ENCODE measurements at places on chromosomes 12 and 14.

DNA sequence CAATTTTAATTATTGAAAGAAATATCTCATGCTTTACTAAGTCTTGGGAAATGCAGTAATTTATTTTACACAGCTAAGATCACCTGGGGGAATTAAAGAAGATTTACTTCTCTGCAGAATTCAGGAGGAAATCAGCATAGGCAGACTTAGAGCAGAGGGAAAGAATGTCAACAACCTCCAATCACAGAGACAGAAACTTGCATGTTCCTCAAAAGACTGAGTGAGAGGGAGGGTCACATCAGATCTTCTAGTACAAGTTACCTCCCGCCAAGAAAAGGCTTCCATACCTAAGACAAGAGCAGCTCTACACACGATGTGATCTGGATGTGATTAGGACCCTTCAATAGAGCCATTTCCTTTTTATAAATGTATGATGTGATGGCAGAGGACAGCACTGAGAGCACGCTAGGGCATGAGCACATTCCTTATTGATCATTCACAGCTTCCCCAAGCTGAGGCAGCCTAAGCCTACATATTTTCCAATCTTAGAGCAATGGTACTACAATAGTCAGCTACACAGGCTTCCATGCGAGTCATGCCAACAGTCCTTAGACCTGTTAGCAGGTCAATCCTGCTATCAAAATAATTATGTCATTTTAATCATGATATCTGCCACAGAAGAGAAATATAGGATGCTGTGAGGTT is 403.3 kb downstream of the ETNK1 start:
- no peak for DNase-seq

- DNase-seq: no peak
These were observed 243.2 kb downstream of the ADAMTS20 start for GRCh38 chr12:43308776-43309175.

DNA sequence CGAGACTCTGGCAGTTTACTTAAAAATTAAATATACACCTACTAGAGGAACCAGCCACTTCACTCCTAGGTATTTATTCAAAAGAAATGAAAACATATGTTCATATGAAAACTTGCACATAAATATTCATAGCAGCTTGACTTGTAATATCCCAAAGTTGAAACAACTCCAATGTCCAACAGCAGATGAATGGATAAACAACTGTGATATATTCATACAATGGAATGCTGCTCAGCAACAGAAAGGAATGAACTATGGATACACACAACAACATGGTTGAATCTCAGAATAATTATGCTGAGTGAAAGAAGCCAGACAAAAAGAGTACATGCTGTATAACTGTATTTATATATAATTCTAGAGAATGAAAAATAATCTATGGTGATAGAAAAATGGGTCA is 53.4 kb upstream of the DACT1 start:
- DNase-seq: no peak

DNA sequence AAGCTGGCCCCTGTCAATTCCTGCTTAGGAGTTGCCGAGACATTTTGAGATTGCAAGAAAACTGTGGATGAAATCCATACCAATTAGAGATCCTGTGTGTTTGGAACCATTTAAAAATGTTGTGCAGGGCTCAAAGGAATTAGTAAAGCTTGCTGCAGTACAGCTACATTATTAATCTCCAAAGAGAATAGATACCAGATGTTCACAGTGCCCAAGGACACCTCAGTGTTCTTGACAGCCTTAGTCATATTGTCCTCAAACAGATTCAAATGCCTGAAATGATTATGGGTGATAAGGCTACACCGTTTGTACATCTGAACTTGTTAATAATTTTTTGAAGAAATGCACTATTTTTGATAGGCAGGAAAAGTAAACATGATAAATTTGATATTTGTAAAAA is 164.6 kb downstream of the MSRB3 start:
- no peak for DNase-seq

GRCh38 chr12:52207106-52207505 is 15.3 kb upstream of the KRT80 start:
- DNase-seq: no peak

DNA sequence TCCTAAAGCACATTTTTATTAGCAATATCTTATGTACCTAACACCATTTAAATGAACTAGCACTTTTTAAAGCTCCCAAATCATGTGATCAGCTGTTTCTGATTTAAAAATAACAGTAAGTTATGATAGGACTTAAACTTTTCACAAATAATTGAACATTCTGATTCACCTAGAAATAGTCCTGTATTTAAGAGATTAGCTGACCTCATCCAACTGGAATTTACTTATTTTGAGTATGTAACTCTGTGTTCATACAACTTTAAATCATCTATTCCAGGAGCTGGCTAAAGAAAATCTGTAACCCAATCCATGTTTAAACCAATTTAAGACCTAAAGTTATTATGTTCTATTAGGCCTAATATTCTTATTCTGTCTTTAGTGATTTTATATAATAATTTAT is 184.3 kb downstream of the CCDC91 start:
- DNase-seq: no peak

DNA sequence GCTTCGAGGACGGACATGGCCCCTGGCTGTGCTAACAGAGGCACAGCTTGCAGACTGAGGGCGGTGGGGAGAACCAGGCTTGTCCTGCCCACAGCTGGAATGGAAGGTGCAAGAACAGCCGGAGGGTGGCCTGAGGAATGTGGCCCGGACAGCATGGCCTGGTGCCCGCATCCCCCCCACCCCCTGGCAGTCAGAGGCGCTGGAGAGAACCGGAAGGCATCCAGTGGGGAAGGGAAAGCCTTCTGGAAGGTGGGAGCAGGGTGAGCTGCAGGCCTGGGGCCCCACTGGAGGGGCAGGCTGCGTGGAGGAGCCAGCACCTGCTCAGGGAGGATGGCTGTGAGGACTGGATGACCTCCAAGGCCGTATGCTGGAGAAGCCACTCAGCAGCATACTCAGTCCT is 8.1 kb upstream of the CYP46A1 start:
- no peak for DNase-seq

GRCh38 chr12:67940780-67941243 is 48.4 kb upstream of the IFNG-AS1 start:
- no peak for DNase-seq

DNA sequence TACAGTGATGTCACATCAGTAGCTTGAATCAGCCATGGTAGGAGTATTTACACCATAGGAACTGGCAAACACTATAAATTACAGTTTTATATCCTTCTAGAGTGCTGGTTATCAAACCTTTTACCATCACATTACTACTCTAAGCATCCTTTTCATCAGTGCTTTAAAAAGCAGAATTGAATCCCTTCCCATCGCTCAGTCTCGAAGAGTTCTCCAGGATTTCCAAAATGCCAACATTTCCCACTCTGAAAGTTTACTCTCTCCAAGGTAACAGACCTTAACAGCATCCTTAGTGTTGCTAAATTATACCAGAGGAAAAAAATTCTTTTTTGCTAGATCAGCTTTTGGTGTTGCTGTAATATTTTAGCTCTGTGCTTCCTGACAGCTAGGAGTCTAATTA is 209.4 kb upstream of the USP15 start:
- DNase-seq: no peak

DNA sequence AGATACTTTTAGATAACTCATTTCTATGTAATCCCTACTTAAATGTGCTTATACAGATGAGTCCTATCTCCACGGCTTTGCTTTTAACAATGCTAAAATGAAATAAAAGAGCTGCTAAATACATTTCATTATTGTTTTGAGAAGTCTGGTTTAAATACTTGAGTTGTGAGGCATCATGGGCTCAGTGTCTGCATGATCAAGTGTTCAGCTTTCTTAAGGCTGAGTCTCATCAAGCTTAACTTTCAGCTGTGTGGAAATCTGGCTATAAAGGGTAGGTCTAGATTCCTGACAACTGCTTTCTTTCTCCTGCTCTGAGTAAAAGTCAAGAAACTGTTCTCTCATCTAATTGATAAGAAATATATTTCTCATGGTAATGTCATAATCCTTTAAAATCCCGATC is 235.4 kb downstream of the FSCB start:
- no peak for DNase-seq

DNA sequence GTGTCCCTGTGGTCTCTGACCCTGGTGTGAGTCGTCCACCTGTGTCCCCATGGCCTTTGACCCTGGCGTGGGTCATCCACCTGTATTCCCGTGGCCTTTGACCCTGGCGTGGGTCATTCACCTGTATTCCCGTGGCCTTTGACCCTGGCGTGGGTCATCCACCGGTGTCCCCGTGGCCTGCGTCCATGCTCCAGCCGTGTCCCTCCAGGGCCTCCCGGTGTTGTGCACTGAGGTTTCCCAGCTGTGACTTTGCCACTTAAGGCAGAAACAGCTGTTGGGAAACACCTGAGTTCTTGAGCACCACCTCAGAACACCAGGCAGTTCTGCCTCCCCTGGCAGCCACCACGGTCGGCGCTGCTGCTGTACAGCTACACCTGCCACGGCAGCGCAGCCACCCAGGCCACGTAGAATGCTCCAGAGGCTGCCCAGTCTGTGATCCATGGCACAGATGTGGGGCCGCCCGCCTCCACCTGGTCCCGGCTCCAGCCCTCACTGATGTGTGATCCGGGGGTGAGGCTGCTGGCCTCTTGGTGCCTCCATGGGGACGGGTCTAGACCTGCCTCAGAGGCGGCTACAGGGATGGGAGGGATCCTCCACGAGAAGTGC is 69.1 kb upstream of the GALNT9 start:
- DNase-seq: no peak

GRCh38 chr12:52523824-52524223 is 3.6 kb upstream of the KRT5 start:
- DNase-seq: no peak

DNA sequence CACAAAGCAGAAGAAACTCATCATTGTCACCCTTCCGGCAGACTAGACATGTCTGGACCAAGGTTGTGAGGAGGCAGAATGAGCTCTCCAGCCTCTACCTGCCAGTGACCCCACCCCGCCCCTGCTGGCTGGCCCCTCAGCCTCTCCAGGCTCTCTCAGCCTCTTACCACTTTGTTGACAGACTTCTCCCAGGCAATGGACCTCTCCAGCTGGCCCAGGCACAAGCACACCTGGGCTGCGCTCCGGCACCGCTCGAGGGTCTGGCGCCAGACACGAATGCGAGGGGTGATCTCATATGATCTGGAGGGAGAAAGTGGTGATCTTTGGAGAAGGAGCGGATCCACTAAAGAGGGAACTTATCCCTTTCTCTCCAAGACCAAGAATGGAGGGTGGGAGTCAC is 30.3 kb downstream of the BAZ2A start:
- DNase-seq: no peak

- no peak for DNase-seq
These were observed 43.1 kb upstream of the CCDC196 start for GRCh38 chr14:66442953-66443571.

- no peak for DNase-seq
These were observed 35.7 kb upstream of the GTF2A1 start for GRCh38 chr14:81256289-81256960.

- DNase-seq: no peak
These were observed 50.8 kb upstream of the HOXC13 start for GRCh38 chr12:53887881-53888280.

GRCh38 chr14:70027785-70028428 is 148.7 kb downstream of the SMOC1 start:
- DNase-seq: peak; percentile 72

GRCh38 chr12:124916374-124917134 is 2.1 kb upstream of the UBC start:
- peak; percentile 33 for DNase-seq

DNA sequence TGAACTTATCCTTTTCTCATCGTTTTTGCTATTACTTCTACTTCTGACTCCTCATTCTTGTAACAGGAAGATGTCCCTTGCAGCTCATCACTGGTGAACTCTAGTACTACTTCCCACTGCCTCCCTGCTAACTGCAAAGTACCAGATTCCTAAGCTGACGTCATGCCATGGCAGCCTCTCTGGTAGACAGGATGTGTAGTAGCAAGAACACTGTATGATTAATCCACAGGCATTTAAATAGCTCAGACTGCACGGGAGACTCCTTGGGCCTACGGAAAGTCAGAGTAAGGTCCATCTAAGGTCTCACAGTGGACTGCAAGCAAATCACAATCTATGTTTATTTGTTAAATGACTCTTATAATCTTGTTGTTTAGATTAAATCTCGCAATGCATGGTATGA is 43.5 kb downstream of the DNAI7 start:
- no peak for DNase-seq

DNA sequence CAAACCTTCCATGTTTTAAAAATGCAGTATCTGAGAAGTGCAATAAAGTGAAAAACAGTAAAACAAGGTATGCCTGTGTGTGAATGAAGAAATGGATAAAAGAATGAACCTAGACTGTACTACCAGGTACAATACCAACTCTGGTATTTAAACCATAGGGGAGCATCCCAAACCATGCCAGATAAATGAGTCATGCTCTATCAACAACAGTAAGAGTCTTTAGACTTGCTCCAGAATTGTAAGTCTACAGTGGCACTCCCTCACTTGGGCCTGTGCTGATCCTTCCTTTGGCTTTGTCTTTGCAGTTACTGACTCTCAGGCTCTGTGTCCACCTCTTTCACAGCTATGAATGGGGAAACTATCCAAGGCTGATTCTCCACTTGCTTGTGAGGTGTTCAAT is 38.1 kb downstream of the BBS10 start:
- no peak for DNase-seq

DNA sequence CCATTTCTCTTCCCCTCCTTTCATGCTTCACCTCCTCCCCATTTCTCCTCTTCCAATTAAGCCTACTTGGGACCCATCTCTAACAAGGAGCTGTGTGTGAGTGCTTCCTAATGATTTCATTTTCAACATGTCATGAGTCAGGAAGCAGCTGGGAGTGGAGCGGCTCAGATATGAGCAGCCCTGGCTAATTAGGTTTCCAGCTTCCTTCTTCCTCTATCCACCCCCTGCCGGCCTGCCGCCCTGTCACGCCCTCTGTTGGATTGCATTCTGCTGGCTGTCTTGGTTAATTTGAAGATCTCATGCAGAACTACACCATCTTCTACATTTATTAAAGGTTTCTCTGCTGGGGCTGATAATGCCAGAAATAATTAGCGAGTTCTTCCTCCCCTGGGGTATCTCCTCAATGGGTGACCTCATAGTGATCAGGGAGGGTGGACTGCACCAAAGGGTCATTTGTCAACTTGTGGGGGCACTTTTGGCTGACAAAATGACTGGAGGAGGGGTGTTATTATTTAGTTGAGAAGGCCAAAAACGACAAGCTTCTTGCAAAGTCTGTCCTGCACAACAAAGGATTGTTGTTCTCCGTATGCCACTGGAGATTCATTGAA is 300.9 kb upstream of the SRRM4 start:
- no peak for DNase-seq

DNA sequence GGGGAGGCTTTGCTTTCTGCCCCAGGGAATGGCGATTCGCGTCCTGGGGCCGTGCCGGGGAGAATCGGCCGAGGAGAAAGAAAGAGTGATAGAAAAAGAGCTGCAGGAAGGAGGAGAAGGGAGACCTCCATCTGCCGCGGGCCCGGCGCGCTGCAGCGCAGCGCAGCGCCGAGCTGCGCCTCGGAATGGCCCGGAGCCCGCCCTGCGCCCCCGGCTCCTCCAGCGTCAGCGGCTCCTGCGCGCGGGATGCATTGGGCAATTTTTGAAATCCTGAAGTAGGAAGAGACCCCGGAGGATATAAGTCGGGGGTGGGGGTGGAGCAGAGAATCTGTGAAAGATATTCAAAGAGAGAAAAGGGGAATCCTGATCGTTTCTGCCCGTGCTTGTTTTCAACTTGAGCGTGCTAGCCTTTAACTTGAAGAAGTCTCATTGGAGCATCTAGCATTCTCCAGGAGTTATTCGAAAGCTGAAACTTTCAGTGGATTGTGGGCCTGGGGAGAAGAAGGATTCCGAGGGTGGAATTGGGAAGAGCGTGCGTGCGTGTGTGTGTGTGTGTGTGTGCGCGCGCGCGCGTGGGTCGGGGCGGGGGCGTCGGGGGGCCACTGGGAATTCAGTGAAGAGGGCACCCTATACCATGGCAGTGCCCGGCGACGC is 441 bp downstream of the PDE3A start:
- peak; percentile 6 for DNase-seq

- no peak for DNase-seq
These were observed 31.3 kb downstream of the ACTN1 start for GRCh38 chr14:68947802-68948201.
